ENCODE measurements at places on chromosomes 12 and 14.
A peak's percentile ranks its signal among the peaks of the same experiment; 100 is the strongest.

- peak; percentile 36 for DNase-seq
Observed at GRCh38 chr12:107145397-107145796, 52.0 kb upstream of the CRY1 start.

GRCh38 chr12:31491841-31492598 is 98.9 kb downstream of the DENND5B start:
- DNase-seq, result peak; percentile 62

DNA sequence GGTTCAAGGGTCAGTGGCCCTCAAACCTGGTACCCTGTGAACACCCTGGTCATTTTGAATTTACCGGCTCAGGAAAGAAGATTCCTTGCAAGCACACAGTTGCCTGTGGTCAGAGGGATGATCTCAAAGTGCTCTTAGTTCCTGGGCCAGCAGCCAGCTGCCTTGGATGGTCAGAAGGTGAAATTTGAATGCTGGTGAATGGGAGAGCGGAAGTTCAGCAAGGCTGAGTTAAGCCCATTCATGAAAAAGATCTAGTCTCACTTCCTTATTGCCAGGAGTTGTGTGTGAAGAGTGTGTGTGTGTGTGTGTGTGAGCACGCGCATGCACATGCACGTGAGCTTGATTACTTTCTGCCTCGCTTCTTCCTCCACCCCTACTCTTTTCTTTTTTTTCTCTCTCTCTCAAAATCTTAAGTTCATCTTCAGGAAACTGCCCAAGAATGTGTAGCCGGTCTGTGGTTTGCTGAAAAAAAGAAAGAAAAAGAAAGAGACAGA is 155.5 kb upstream of the CCND2 start:
- no peak for DNase-seq

DNA sequence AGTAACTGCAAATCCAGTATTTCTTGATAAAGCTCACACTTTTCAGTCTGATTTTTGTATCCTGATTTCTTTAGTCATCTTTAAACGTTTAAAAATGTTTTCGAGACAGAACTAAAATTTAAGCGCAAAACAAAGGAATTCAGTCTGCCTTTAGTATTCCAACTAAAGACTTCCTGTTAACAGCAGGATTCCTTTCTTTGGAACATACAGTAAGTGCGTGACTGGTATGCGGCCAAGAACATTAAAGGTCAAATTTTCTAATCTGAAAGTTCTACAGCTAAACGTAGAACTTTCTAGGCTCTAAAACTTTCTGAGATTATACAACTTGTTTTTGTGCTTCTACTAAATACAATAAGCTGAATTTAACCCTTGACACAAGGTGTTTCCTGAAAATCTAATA is 9.9 kb downstream of the SAV1 start:
- DNase-seq, result no peak

DNA sequence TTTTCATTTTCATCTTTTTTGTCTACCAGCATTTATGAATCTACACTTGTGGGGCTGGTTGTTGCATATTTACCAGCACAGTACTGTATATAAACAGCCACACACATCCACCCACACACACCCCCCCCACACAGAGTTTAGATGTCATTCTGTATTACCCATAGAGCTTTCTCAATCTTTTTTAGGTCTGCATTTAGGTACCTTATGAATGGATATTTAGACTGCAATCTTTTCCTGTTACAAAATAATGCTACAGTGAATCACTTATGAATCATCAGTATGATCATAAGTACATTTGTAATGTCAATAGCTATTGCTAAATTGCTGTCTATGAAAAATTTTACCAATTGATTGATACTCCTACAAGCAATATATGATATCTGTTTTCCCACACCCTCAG is 67.3 kb upstream of the STK38L start:
- DNase-seq, result peak; percentile 71

DNA sequence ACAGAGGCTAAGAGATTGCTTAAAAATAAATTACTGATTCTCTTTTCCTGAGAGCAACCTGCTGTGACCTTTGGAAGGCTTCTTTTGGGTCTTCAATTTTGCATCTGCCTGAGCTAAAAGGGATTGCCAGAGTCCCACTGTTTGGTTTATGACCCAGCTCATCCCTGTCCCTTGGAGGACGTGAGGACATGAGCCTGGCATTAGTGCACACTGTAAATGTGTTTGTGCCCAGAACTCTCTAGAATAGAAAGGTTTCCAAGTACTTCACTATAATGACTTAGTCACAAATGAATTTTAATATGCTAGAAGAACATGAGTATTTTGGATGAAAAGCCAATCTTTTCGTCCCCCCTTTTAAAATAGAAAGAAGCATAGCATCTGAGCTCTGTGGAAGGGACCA is 47.1 kb upstream of the CDKN3 start:
- no peak for DNase-seq

DNA sequence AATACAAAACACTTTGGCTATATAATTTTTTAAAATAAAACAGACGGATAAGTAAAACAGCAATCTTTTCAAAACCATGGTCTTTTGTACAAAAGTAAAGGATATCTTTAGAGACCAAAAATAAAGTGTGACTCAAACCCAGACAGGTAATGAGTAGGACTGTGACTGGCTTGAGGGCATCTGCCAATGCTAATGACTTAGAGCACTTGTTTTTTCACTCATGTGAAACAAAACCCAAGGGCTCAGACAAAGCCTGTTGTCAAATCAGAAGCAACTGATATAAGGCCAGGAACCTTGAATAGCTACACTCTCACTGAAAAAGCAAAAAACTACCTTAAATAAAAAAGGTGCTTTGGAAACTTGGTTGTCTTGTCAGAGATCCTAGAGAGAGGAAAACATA is 357.4 kb downstream of the TMEM117 start:
- DNase-seq, result no peak

DNA sequence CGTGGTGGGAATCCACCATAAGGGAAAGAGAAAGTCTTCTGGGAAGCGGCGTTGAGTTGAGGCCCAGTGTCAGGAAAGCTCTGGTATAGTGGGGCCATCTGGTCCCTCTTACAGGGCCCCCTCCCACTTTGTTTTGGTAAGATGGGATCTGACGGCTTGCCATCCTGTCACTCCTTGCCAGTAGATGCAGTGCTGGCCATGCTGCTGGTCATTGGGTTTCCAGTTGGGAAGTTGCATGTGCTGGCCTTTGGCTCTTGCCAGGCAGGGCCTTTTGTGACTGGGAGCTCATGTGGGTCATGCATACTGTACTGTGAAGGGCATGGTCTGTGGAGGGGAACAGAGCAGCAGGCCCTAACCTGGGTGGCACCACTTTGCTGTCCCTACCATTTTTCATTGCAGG is 3.8 kb downstream of the TRAF3 start:
- no peak for DNase-seq
